NCI-H1930 (cell line): ENCODE measurements at places on chromosomes 4 and X.
A peak's percentile ranks its signal among the peaks of the same experiment; 100 is the strongest.

DNA sequence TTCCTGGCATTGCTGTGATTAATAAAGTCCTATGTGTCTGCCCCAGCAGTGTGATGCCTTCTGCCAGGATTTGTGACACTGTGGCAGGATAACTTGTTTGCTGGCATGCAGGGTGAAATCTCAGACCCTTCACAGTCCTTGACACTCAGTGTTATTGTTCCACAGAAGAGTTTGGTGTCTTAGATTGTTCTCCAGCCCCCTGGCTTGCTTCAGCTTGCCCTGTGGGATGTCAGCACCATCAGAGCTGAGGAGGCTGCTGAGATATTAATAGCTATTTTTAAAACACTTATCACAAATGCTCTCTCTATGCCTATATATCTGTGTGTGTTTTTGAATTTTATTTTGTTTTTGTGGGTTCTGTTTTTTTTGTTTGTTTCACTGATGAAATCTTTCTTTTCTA lies 136.9 kb downstream of the TSPAN5 start:
- DNase-seq: no peak

DNA sequence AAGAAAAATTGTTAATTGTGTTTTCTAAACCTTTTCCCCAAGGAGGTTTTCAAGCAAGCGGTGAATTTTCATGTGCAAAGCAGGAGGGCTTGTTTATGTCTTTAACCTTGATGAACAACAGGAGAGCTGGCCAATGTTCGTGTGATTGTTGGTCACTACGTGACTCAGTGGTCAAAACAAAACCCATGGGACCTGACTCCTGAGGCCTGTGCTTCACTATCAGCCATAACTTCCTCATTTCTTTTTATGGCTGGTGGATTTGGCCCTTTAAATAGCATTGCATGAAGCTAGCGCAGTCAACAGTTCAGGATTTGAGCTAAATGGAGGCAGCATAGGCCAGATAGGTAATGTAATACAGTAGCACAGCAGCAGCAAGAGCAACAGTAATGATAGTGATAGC lies 80.5 kb downstream of the MID1IP1 start:
- DNase-seq: no peak

DNA sequence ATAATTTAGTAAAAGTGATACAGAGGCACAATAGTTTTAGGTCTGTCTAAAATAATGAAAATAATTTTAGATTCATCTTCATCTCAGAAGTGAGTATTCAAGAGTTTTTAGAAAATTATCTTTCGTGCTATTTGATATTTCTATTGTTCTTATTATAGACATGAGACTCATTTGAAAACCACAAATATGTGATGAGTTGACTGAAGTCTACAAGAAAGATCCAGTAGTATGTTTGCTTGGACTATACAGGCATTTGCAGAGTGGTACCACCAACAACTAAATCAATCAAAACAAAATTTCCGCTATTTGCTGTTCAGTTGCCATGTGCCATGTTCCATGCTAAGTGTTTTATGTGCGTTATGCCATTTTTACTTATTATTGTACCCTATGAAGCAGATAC lies 1318.5 kb downstream of the STIM2 start:
- no peak for DNase-seq

DNA sequence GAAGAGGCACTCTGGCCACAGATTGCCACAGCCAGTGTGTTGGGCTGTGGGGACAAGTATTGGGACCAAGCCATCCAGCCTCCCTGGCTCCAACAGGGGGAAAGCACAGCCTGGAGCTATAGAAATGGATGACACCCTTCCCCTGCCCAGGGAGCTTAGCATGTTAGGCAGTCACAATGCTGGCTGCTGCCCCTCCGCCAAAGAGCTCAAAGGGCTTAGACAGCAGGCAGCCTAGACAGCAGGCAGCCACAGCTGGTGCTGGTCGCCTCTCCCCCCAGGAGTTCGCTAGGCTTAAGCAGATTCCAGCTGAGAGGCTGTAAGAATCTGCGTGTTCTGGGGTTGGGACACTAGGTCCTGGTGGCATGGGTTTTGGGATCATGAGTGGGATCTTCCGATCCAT lies 94.5 kb upstream of the MXRA5 start:
- DNase-seq: no peak

DNA sequence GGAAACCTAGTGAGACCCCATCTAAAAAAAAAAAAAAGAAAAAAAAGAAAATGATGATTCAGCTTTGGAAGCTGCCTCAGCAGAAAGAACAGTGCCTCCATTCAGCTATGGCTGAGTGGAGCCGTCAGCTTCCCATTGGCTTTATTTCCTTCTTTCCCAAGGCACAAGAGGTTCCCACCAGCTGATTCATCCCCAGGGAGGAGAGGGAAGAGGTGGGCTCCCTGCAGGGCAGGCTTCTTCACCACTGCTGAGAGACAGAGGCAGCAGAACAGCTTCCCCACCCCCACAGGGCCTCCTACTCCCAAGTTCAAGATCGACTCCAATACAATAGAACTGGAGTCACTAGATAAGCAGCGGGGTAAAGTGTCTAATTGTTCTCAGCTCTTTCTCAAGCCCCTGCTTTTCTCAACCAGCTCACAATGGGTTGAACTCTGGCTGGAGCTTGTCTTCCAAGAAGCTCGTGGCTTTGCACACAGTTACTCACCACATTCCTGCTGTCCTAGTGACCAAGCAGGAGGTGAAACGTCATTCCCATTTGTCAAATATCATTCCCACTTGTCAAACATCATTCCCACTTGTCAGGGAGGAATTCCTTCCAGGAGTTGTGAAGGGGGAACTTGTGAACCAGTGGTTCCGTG lies 47.8 kb downstream of the FHDC1 start:
- DNase-seq: no peak

DNA sequence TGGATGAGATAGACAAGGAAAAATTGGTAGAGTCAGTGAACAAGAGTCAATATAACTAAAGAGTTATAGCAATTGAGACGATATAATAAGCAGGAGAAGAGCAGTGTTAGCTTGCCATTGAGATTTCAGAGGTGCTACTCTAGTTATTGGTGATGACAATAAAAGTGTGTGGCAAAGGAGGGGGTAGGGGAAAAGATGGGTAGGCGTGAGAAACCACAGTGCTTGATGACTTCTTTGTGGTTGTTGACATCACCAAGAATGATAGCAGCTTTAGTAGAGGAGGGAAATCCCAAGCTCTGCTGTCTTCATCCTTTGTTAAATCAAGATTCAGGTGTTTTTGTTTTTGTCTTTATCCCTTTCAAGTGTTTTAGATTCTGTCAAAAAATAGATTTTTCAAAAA lies 179.9 kb upstream of the PPP3CA start:
- no peak for DNase-seq

DNA sequence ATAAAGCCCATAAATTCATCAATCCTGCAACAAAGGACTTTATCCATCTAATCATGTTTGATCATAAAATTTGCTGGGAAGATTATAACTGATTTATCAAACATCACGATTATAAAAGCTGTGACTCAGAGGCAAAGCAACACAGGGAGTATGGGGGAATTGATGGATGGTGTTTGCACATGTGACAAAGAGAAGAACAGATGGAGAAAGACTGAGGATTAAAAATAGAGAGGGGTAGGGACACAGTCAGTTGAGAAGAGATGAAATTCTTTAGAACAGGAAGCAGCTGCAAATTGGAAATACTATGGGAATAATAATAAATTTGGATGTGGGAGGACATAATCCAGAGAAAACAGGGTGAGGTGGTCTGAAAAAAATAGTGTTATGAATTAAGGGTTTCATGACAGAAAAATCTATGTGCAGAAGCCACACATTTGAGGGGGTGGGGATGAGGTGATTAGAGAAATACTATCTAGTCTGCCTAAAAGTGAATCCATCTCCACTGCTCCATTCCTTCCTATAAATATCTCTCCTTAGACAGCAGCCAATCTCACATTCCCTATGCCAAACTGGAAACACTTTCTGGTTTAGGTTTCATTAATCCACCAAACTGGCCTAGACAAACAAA lies 6.2 kb downstream of the PRR32 start:
- no peak for DNase-seq

GRCh38 chrX:148540671-148541583 lies 40.5 kb downstream of the AFF2 start:
- DNase-seq: no peak

- no peak for DNase-seq
Measured at GRCh38 chr4:174177536-174177935, 105.9 kb downstream of the FBXO8 start.

- no peak for DNase-seq
Measured at GRCh38 chr4:45004326-45004725, 278.0 kb upstream of the GNPDA2 start.

DNA sequence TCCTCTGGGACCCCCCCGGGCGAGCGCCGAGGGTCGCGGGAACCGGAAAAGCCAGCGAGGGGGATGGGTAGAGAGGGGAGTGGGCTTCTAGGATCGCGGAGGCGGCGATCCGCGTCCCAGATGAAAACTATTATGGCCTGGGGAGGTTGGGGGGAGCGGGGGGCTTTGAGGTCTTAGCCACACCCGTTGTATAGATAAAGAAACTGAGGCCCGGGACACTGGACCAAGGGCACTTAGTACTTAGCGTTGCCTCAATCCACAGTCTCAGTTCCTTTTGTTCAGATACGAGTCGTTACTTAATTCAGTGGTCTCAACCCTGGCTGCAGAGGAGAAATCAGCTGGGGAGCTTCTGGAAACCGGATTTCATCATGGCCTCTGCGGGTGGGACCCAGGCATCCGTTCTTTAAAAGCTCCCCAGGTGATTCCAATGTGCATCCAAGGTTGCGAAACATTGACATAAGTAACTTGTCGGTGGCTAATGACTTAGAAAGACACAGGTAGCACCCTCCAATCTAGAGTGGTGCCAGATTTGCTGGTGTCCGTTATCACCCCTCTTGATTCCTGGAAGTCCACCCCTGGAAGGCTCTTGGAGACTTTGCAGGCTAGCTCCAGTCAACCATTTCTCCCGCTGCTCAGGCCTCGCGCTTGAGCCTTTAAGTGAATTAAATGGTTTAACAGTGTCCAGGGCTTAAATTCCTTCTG lies 90.7 kb downstream of the GEMIN8 start:
- DNase-seq: peak; percentile 2

DNA sequence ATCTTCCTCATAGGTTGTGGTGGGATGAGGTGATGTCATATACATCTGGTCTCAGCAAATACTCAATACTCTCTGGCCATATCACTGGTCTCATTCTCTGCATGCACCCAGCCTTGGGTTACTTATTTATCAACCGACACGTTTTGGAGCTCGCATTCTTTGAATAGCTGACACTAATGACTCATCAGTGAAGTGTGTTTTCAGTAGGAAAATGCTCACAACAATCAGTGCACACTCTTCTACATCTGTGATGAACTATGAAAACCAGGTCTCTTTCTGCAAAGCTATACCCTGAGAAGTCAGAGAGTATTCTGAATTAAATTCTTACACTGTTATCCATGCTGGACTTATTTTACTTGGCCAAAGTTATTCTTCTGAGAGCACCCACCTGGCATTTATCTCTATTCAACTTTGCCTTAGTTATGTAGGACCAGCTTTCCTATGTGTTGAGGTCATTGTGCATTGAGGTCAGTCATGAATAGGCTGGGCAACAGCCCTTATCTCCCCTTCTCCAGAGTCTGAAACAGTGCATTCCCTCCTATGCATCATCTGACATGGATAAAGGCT lies 58.7 kb upstream of the DHX15 start:
- no peak for DNase-seq

DNA sequence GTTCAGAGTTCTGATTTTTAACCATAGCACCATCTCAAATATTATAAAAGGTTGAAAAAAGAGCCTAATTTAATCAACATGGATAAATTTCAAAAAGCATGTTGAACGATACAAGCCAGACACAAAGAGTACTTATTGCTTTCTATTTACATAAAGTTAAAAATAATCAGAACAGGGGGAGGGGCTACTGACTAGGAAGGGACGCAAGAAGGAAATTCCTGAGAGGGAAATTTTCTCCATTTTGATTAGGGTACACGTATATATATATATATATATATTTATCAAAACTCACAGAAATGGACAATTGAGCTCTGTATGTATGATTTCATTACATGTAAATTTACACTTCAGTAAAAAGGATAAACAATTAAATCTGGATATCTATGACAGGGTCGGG lies 482 bp upstream of the MBTPS2 start:
- no peak for DNase-seq

DNA sequence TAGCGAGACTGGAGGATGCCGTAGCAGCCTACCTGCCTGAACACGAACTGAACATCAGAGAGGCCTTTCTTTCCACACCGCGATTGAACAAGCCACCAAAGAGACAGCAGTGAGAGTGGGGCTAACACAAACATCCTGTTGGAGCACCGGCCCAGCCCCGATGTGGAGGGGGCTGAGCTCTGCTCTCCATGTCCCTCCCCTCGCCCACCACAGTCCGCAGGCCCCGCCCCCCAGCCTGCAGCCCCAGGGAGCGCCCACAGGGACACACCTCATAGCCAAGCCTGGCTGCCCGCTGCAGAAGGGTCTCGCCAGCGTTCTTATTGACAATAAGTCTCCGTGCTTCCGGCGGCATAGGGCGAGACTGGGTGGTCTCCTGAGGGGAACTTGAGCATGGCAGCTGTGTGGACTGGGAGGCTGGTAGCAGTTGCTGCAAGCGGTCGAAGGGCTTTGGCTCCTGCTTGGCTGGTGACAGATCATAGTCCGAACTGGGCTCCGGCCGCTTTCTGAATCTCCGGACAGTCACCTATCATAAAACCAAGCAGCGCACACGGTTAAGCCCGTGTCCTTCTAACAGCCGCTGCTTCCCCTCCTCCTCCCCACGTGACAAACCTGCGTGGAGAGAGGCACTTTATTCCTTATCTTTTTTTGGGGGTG lies 35.8 kb downstream of the BCOR start:
- no peak for DNase-seq

DNA sequence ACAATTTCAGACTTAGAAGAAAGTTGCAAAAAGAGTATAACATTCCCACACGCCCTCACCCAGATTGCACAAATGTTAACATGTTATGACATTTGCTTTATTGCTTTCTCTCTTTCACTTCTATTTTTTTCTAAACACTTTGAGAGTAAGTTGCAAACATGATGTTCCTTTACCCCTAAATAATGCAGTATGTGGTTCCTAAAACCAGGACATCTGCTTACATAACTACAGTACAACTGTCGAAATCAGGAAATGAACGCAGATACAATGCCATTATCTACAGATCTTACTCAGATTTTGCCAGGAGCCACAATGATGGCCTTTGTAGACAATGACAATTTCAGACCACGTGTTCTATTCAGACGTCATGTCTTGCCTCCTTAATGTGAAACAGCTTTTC lies 22.4 kb downstream of the SH3TC1 start:
- DNase-seq: no peak

- no peak for DNase-seq
Measured at GRCh38 chr4:182538031-182538430, 294.8 kb downstream of the TENM3 start.

DNA sequence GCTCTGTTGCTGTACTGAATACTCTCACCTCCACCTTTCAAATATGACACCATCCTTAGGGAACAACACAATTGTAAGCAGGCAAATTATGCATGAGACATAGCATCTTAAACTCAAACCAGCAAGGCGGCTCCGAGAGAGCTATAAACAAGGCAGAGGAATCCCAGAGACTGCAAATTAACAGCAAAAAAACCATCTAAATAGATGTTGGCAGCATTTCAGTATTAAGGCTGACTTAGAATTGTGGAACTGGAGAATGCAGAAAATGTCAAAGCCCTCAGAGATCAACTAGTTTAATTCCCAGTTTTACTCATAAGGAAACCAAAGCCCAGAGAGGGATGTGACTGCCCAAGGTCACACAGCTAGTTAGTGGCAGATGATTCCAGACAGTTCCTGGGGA lies 37.2 kb upstream of the SPANXC start:
- no peak for DNase-seq
